Articular chondrocyte of knee joint (primary cell): ENCODE measurements at places on chromosomes 12 and 14. TPM values are rescaled to one million over a fixed set of nuclear protein-coding genes. Genes with fewer than 3 reads are reported as not detected.

The EIF2B2 gene
- 27.4 and 45.0 TPM in 2 replicates for total RNA-seq

The CLEC7A gene
- total RNA-seq, result not detected in 2 replicates

The SLC4A8 gene
- total RNA-seq, result 4.1 and 6.3 TPM in 2 replicates

The TPH2 gene
- not detected in 2 replicates for total RNA-seq

The ANKS1B gene
- 4.4 and 7.4 TPM in 2 replicates for total RNA-seq

The MMP17 gene
- 0.86 and 1.3 TPM in 2 replicates for total RNA-seq

The UBR7 gene
- 27.2 and 35.2 TPM in 2 replicates for total RNA-seq

The TCL1A gene
- total RNA-seq, result not detected in 2 replicates

The LAG3 gene
- total RNA-seq, result 0.54 and 1.0 TPM in 2 replicates

The STAT6 gene
- total RNA-seq, result 133 and 158 TPM in 2 replicates

The PTPRR gene
- total RNA-seq, result not detected in 2 replicates

The CHMP4A gene
- total RNA-seq, result 35.3 and 35.8 TPM in 2 replicates

The MLH3 gene
- total RNA-seq, result 34.9 and 38.8 TPM in 2 replicates

The PLEKHD1 gene
- under 0.01 TPM in 2 replicates for total RNA-seq

The LIMA1 gene
- total RNA-seq, result 601 and 610 TPM in 2 replicates

The WIF1 gene
- not detected in 2 replicates for total RNA-seq

The KRT2 gene
- total RNA-seq, result not detected in 2 replicates

The ZC2HC1C gene
- total RNA-seq, result 1.2 and 1.5 TPM in 2 replicates

The CLEC12A gene
- not detected in 2 replicates for total RNA-seq

The E2F7 gene
- total RNA-seq, result 1.2 and 3.1 TPM in 2 replicates

The VDR gene
- 18.9 and 19.1 TPM in 2 replicates for total RNA-seq

The ADAM20 gene
- 2.9 and 3.8 TPM in 2 replicates for total RNA-seq

The AQP5 gene
- total RNA-seq, result 0.13 TPM in 1 of 2 replicates, not detected in the other

The FAM222A gene
- total RNA-seq, result 0.39 and 0.43 TPM in 2 replicates

The RERGL gene
- total RNA-seq, result not detected in 2 replicates

The FOXG1 gene
- under 0.01 TPM in 1 of 2 replicates, not detected in the other for total RNA-seq

The AMDHD1 gene
- 1.1 and 1.3 TPM in 2 replicates for total RNA-seq

The MYH6 gene
- not detected in 2 replicates for total RNA-seq

The KRT81 gene
- total RNA-seq, result 0.26 TPM in 1 of 2 replicates, not detected in the other

The PPP1R1A gene
- total RNA-seq, result not detected in 2 replicates

The NAV3 gene
- total RNA-seq, result 3.1 and 10.6 TPM in 2 replicates

The PTCSC3 gene
- not detected in 2 replicates for total RNA-seq

The SLC25A29 gene
- 9.1 and 10.8 TPM in 2 replicates for total RNA-seq

The PLBD1 gene
- total RNA-seq, result 14.6 and 18.7 TPM in 2 replicates

The ACOT6 gene
- total RNA-seq, result not detected in 2 replicates

The SYNDIG1L gene
- under 0.01 TPM in 1 of 2 replicates, not detected in the other for total RNA-seq

The C14orf132 gene
- total RNA-seq, result 26.3 and 34.4 TPM in 2 replicates

The SLC8A3 gene
- total RNA-seq, result 0.22 and 0.26 TPM in 2 replicates

The OR11H12 gene
- total RNA-seq, result not detected in 2 replicates

The CELA1 gene
- not detected in 2 replicates for total RNA-seq

The GPR162 gene
- total RNA-seq, result 1.3 and 2.7 TPM in 2 replicates

The TROAP gene
- 7.8 and 9.7 TPM in 2 replicates for total RNA-seq

The RNU4-1 gene
- under 0.01 TPM in 2 replicates for total RNA-seq

The SLC38A4 gene
- total RNA-seq, result 5.4 and 8.1 TPM in 2 replicates

The KIF26A gene
- 0.78 and 1.5 TPM in 2 replicates for total RNA-seq

The PROX2 gene
- total RNA-seq, result not detected in 2 replicates

The LRIG3 gene
- total RNA-seq, result 190 and 197 TPM in 2 replicates

The PRIMA1 gene
- 0.65 and 1.0 TPM in 2 replicates for total RNA-seq

The TAS2R8 gene
- total RNA-seq, result 0.22 and 0.26 TPM in 2 replicates

The CSRP2 gene
- total RNA-seq, result 1.8 and 4.0 TPM in 2 replicates

The TMEM63C gene
- total RNA-seq, result not detected in 2 replicates

The RAD9B gene
- total RNA-seq, result 1.3 and 1.4 TPM in 2 replicates

The LHX5 gene
- not detected in 2 replicates for total RNA-seq

The FAIM2 gene
- 3.0 and 5.2 TPM in 2 replicates for total RNA-seq

The CYP27B1 gene
- 0.22 and 0.65 TPM in 2 replicates for total RNA-seq

The SIX6 gene
- not detected in 2 replicates for total RNA-seq

The NPFF gene
- total RNA-seq, result not detected in 2 replicates

The KCNK10 gene
- not detected in 2 replicates for total RNA-seq

The PLEK2 gene
- 0.54 TPM in 1 of 2 replicates, not detected in the other for total RNA-seq
